ENCODE measurements at places on chromosomes 1 and 21.

- no peak for DNase-seq
These were observed 40.5 kb downstream of the TRIT1 start for GRCh38 chr1:39842836-39843235.

DNA sequence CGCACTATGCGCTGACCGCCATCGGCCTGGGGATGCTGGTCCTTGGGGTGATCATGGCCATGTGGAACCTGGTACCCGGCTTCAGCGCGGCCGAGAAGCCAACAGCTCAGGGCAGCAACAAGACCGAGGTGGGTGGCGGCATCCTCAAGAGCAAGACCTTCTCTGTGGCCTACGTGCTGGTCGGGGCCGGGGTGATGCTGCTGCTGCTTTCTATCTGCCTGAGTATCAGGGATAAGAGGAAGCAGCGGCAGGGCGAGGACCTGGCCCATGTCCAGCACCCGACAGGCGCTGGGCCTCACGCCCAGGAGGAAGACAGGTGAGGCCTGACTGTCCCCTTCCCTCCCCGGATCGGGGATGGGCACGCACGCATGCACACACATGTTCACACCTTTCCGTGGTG, 31.9 kb upstream of the FHAD1 start:
- no peak for DNase-seq

DNA sequence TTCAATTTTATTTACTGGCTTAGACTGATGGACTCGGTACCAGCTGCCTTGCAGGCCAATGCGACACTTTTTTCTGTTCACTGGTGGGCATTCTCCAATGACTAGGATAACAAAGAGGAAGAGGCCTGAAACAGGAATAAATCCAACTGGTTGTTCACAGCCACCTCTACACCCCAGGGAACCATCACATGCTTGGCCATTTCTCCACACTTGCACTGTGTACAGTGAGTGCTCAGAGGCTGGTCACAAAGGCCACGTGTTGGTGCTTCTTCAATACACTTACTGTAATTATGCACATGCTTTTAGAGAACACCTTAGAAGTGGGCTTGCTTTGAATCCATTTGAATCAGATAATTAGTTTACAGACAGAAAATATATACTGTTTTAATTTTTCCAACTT, 113.4 kb downstream of the FAM78B start:
- DNase-seq = no peak

- no peak for DNase-seq
These were observed 71.3 kb upstream of the NGF start for GRCh38 chr1:115409094-115410015.

DNA sequence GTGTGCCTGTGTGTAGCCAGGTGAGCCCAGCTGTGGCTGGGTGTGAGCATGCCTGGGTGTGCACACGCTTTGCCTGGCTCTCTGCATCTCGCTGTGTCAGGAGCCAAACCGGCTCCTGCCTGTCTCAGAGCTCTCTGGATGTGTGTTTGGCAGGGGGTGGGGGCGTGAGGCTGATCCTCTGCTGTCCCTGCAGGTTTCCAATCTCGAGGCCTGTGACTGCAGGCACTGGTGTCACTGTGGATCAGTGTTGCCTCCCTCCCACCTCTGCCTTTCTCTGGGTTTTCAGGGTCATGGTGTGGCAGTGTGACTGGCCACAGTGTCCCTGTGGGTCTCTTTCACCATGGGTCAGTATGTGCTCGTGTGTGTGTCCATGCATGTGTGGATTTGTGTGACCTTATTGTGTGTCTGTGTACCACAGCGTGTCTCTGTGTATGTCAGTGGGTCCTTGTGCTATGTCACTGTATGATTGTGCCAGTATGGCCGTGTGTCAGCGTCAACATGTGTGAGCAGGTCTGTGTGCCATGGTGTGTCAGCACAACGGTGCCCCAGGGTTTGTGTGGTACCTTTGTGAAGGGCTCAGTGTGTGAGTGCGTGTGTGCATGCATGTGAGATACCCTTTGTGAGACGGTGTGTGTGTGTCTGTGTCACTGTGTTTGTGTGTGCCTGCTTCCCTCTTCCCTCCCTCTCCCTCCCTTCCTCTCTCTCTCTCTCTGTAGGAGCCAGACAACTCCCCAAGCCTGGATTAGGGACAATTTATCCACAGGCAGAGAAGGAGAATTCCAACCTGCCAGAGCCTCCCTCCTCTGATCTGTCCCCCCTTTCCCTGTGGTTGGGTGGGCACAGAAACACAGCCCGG, 43.4 kb downstream of the AHDC1 start:
- DNase-seq = no peak

DNA sequence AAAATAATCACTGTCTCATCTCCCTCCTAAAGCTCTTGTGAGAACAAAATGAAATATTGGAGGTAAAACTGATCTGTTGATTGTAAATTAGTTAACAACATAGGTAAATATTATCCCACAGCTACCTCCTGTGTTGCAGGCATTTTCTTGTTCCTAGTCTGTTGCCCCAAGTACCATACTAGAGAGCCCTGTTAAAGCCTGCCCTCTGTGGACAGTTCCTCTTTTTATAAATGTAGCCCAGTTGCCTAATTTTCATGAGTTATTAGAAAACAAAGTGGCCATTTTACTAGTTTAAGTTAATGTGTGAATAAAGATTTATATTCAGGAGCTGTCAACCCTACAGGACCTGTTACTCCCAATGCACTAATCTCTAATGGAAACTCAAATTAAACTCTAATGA, 180.0 kb upstream of the KCND3 start:
- no peak for DNase-seq

GRCh38 chr1:147758379-147759100, 1.9 kb downstream of the GJA5 start:
- no peak for DNase-seq

DNA sequence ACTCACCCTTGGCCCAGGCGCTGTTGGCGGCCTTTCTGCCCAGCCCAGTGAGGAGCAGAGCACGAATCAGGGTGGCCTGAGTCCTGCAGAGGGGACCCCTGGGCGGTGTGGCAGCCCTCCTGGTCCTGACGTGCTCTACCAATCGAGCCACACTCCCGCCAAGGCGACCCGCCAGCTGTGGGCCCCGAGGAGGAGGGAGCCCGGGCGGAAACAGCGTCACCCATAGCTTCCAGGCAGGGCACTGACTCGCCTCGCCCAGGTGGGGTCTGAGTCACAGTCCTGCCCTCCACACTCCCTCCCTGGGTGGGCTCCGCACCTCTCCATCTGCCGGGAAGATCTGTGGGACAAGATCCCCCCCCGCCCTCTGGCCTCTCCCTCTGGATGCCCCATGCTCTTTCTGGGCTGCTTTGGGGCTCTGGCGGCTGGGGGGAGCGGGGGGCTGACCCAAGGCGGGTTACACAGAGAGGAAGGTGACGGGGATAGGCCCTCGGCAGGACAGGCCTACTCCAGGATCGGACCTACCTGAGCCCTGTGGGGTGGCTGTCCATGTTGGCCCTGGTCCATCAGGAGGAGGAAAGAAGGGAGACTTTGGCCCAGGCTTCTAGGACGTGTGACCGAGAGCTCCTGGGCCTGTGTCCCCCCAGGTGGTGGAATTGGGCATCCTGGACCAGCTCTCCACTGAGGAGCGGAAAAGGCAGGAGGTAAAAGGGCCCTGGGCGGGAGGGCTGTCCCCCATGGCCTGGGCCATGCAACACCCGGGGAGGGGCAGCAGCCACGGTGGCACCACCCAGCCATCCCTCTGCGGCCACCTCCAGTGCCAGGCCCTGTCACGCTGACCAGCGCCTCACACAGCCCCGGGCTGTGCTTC, 14.0 kb downstream of the ARHGEF16 start:
- DNase-seq = no peak

- no peak for DNase-seq
These were observed 159.6 kb downstream of the NFIA start for GRCh38 chr1:61241973-61242381.

GRCh38 chr1:234722904-234723720, 113.1 kb upstream of the IRF2BP2 start:
- DNase-seq = peak; percentile 82

DNA sequence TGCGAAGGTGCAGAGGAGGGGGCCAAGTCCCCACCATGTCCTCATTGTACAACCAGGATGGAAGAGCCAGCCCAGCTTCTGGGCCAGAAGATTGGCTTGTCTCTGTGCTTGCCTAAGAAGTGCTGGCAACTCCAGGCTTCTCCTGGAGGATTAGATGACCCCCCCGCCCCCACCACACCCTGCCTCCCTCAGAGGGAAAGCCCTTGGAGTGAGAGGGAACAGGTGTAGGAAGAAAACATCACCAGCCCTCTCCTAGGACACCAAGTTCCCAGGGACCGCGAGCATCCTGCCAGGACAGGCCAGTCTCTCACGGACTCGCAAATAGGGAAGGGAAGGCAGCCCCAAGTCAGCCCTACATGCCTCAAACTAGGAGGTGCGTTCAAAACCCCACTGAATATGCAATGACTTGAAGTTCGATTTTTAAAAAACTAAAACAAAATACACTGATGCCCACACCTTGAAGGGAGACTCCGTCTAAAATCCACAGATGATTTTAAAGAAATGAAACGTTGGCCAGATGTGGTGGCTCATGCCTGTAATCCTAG, 20.7 kb upstream of the SLC25A33 start:
- no peak for DNase-seq

GRCh38 chr1:116425987-116426386, 52.9 kb downstream of the ATP1A1 start:
- no peak for DNase-seq

DNA sequence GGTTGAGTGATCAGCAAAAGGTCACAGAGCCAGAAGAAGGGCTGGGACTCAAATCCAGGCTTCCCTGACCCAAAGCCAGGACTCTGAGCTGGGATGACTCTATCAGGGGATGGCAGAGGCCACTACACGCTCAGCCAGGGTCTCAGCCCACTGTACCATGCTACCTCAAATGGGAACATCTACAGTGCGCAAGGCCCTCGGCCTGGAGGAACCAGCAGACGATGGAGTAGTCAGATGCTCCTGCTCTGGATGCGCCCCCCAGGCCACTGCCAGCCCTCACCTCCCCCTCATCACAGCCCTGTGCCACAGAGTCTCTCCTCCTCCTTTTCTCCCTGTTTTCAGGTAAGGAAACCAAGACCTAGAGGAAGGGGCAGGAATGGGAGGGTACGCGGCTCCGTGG, 39.0 kb downstream of the GLIS1 start:
- no peak for DNase-seq

DNA sequence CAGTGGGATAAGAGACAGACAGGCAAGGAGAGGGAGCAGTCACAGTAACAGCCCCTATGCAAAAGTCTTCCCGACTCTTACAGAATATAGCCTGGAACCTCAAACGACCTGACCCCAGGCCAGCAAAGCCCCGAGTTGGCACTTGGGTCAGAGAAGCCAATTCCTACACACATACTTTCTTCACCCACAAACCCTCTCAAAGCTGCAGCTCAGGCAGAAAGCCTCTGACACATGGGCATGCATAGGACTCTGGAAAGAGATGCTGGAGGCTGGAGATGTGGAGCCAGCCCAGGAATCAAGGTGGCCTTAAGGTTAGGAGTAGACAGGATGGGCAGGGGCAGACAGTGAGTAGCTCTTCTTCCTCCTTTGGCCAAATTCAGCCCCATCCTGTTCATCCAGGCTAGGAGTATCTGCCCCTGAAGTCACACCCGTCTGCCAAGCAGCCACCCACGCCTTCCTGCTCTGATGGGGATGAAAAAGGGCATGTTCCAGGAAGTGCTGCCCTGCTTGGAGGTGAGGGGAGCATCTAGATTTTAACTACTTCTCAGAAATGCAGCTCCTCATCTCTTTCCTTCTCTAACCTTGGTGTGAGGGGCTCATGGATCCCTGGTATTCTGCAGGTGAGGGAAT, 7.8 kb downstream of the SLC41A1 start:
- no peak for DNase-seq

GRCh38 chr21:36734367-36735200, 35.7 kb downstream of the SIM2 start:
- no peak for DNase-seq

DNA sequence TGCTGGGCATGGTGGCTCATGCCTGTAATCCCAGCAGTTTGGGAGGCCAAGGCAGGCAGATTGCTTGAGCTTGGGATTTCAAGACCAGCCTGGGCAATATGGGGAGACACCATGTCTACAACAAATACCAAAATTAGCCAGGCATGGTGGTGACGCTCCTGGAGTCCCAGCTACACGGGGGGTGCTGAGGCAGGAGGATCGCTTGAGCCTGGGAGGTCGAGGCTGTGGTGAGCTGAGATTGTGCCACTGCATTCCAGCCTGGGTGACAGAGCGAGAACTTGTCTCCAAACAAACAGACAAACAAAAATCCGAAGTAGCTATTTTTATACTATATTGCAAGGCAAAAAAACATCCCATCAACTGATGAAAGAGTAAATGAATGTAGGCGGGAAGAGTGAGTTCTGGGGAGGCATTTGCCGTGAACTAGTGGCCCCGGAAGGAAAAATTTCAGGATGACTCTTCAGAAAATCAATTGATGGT, 40.6 kb downstream of the NCMAP start:
- no peak for DNase-seq

DNA sequence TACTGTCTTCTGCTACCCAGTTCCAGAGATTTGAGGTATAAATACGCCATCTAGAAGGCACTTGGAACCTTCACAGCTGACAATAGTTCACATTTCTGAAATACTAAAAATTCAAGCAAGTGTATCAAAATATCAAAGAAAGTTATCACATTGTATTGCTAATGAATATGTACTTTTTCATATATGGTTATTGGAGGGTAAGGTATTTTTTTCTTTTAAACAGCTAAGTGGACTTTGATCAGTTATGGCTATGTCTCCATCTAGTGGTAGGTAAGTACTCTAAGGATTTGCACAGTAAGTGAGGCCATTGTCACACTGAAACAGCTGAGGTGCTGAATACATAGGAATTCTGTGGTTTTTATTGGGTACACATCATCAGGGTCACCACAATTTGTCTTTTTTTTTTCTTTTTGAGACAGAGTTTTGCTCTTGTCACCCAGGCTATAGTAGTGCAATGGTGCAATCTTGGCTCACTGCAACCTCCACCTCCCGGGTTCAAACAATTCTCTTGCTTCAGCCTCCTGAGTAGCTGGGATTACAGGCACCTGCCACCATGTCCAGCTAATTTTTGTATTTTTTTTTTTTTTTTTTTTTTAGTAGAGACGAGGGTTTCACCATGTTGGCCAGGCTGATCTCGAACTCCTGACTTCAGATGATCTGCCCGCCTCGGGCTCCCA, 49.1 kb upstream of the CR2 start:
- DNase-seq = peak; percentile 61

DNA sequence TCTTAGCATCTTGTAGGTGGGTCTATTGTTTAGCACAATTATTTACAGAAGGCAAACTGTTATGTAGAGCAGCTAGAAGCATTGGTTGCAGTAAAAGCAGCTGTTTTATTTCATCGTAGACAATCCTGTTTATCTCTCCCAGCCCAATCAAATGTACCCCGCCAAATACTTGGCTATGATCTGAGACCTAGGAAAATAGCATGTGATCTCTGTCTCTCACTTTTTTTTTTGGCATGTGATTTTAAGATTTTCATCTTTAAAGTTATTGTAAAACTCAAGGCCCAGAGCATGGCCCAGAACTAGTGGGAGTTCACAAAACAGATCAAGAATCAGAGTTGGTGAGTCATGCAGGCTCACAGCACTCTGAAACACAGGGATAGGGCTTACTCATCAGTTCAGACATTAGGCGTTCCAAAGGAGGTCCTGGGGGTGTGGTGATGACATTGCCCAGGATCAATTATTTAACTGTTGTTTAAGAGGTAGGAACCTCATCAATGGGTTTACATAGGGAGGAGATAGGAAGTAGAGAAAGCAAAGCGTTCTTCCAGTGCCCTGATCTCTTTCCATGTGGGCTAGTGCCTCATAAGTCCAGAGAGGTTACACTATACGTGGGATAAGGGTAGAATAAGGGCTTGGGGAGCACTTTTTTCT, 40.2 kb downstream of the TBX19 start:
- peak; percentile 68 for DNase-seq

GRCh38 chr1:203516184-203516583, 22.2 kb downstream of the OPTC start:
- no peak for DNase-seq

GRCh38 chr1:15489052-15489736, 13.3 kb downstream of the CELA2B start:
- no peak for DNase-seq

Measured in kidney glomerular epithelial cell (primary cell).